ENCODE measurements at places on chromosomes 12 and 14. TPM values are rescaled to one million over a fixed set of nuclear protein-coding genes. Genes with fewer than 3 reads are reported as not detected.

The NGB gene
- total RNA-seq: 0.33 TPM

The KIF26A gene
- 53.4 TPM for total RNA-seq

The SOAT2 gene
- not detected for total RNA-seq

The TSPAN9 gene
- total RNA-seq: 21.8 TPM

The KSR2 gene
- total RNA-seq: 2.4 TPM

The CBLN3 gene
- 0.94 TPM for total RNA-seq

The ITGB7 gene
- 1.4 TPM for total RNA-seq

DNA sequence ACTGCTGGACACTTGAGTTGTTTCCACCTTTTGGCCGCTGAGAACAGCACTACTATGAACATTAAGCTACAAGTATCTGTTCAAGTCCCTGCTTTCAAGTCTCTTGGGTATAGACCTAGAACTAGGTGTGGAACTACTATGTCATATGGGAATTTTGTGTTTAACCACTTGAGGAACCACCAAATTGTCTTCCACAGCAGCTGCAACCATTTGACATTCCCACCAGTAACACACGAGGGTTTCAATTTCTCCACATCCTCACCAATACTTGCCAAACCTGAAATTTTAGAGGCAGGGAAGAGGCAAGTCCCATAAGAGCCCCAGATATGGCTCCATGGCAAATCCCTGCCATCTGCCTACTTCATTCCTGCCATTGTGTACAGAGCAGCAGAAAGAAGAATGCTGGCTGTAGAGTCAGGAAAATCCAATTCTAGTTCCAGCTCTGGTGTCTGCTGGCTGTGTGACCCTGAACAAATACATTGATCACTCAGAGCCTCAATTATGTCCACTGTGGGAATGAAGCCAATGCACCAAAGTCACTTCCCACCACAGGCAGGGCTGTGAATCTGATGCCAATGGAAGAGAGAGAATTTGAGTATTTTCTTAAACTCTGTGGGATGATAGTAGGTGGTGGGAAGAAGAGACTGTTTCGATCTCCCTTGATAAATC, 17.8 kb downstream of the PITPNM2 start:
- H3K4me3 ChIP-seq: no peak overlapping the region
- H3K4me1 ChIP-seq: peaks cover 3% of the 10 kb centered on the region
- DNase-seq: no peak
- no peak overlapping the region for H3K27ac ChIP-seq
- H3K27me3 ChIP-seq: no peaks in the 10 kb centered on the region

DNA sequence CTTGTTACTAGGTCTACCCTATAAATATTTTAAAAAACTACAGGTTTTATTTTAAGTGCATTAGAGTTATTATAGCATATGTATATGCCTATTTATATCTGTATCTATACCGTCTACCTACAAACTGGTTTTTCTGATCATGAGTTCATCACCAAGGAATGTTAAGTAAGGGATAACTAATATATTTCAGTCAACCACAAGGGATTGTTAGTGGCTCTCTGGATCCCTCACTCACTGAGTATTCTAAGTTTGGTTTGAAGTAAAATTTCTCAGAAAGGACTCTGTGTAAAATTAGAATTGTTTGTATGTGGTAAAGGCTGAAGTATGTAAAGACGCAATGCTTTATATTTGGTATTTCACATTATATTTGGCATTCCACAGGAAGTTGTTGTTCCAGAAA, 4.8 kb downstream of the EPYC start:
- no peaks in the 10 kb centered on the region for H3K27me3 ChIP-seq
- H3K4me3 ChIP-seq: no peak overlapping the region
- peaks cover 2% of the 10 kb centered on the region for H3K4me1 ChIP-seq
- no peak overlapping the region for H3K27ac ChIP-seq
- DNase-seq: no peak

- H3K27ac ChIP-seq: peak overlapping the region; percentile 99
- H3K4me1 ChIP-seq: peaks cover 80% of the 10 kb centered on the region
- H3K4me3 ChIP-seq: no peak overlapping the region
- no peaks in the 10 kb centered on the region for H3K36me3 ChIP-seq
- no peak for DNase-seq
- H3K27me3 ChIP-seq: peaks cover 5% of the 10 kb centered on the region
Measured at GRCh38 chr14:77041881-77042545, 13.5 kb upstream of the IRF2BPL start.

GRCh38 chr12:68001486-68002466, 12.5 kb downstream of the IFNG-AS1 start:
- peaks cover 12% of the 10 kb centered on the region for H3K36me3 ChIP-seq
- DNase-seq: no peak
- H3K4me1 ChIP-seq: no peaks in the 10 kb centered on the region
- peaks cover 6% of the 10 kb centered on the region for H3K27me3 ChIP-seq
- H3K27ac ChIP-seq: no peak overlapping the region

DNA sequence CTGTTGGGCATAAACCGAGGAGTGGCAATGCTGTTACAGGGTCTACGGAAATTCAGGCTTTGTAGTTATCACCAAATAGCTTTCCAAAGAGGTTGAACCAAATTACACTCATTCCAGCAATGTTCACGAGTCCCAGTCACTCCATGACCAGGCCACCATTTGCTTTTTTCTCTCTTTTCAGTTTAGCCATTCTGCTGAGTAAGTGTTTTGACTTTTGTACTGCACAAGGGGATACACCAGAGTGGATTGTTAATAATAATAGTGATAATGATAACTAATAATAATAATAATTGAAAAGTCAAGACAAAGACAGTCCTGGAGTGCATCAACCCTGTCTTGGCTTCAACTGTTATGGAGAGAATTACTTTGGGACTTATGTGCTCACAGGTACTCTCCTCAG, 343.5 kb downstream of the AACS start:
- no peak overlapping the region for H3K4me3 ChIP-seq
- no peaks in the 10 kb centered on the region for H3K27me3 ChIP-seq
- peaks cover 1% of the 10 kb centered on the region for H3K36me3 ChIP-seq
- no peak overlapping the region for H3K27ac ChIP-seq

GRCh38 chr12:127970491-127970890, 296.5 kb upstream of the TMEM132C start:
- no peaks in the 10 kb centered on the region for H3K4me1 ChIP-seq
- H3K27me3 ChIP-seq: peaks cover 4% of the 10 kb centered on the region

- H3K27me3 ChIP-seq: no peaks in the 10 kb centered on the region
- peaks cover 12% of the 10 kb centered on the region for H3K4me1 ChIP-seq
- DNase-seq: no peak
- no peak overlapping the region for H3K27ac ChIP-seq
- no peak overlapping the region for H3K4me3 ChIP-seq
- no peaks in the 10 kb centered on the region for H3K36me3 ChIP-seq
Measured at GRCh38 chr14:22379727-22380126, 209.3 kb downstream of the DAD1 start.

GRCh38 chr12:106248846-106249371, 1.1 kb upstream of the CKAP4 start:
- H3K4me3 ChIP-seq: peak overlapping the region; percentile 73
- no peak for DNase-seq
- no peaks in the 10 kb centered on the region for H3K27me3 ChIP-seq
- no peak overlapping the region for H3K27ac ChIP-seq
- no peaks in the 10 kb centered on the region for H3K36me3 ChIP-seq
